IMR-90 (cell line): ENCODE measurements at places on chromosomes 13 and 19.
A peak's percentile ranks its signal among the peaks of the same experiment; 100 is the strongest.

DNA sequence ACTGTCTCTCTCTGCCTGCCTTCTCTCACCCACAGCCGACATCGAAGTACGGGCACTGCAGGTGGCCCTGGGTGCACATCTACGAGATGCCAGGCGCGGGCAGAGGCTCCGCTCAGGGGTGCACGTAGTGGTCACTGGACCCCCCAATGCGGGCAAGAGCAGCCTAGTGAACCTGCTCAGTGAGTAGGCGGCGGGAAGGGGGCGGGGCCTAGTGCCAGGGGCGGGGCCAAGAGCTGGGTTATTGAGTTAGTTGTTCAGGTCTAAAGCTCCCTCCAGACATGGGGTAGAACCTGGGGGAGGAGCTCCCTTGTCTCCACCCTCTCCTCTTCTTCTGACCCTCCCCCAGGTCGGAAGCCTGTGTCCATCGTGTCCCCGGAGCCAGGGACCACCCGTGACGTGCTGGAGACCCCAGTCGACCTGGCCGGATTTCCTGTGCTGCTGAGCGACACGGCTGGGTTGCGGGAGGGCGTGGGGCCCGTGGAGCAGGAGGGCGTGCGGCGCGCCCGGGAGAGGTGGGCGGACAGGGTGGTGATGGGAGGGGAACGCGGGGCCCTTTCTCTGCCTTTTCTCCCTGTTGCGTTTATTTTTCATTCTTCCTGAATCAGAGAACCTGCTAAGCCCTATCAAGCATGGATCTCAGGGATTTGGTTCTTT lies 1.9 kb downstream of the GTPBP3 start:
- no peak for DNase-seq

GRCh38 chr19:14632286-14632685 lies 42.4 kb downstream of the ADGRE3 start:
- DNase-seq = peak; percentile 15

DNA sequence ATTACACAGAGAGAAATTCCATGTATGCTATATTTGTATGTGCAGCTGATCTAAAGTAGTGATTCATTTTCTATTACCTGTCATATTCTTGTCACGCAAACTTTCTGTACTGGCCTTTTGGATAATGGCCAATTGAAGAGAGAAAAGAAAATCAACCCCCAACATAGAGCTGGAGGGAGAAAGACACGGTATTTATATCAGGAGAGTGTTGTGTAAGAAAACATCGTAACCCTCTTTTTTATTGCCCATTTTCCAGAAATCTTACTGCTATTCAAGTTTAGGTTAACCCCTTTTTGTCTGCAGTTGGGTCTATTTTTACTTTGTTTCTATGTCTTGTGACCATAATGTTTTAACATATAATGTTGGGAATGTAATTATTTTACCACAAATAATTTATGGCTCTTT lies 27.9 kb downstream of the DGKH start:
- peak; percentile 30 for DNase-seq

DNA sequence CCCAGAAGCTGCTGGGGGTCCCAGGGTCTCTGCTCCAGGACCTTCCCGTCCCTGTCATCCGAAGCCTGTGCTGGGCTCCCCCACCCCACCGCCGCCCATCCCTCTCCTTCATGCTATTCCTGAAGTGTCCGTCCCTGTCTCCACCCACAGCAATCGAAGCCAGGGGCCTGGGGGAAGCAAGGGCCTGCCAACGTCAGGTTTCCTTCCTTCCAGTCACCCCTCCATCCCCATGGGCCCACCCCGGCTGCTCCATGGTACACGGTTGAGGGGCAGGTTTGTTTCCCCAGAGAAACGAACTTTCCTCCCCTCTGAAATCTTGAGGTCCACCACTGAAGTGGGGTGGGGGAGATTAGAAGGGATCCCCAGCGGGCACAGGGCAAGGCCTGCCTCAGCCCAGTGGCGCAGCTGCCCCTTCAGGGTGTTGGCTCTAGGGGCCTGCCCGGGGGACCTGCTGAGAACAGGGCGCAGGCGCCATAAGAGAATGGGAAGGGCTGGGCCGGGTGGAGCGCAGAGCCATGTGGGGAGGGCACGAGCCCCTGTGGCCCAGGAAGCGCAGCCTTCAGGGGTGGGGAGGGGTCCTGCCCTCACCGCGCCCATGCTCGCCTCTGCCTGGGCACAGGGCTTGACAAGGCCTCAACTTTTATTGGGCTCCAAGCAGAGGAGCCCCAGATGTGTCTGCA lies 16.1 kb downstream of the CEBPG start:
- no peak for DNase-seq

GRCh38 chr13:51846756-51847155 lies 1.8 kb upstream of the TMEM272 start:
- DNase-seq = peak; percentile 11
